ENCODE measurements at places on chromosomes 13 and 19.

GRCh38 chr13:104318121-104318520, 1251.9 kb upstream of the SLC10A2 start:
- no peak for DNase-seq

DNA sequence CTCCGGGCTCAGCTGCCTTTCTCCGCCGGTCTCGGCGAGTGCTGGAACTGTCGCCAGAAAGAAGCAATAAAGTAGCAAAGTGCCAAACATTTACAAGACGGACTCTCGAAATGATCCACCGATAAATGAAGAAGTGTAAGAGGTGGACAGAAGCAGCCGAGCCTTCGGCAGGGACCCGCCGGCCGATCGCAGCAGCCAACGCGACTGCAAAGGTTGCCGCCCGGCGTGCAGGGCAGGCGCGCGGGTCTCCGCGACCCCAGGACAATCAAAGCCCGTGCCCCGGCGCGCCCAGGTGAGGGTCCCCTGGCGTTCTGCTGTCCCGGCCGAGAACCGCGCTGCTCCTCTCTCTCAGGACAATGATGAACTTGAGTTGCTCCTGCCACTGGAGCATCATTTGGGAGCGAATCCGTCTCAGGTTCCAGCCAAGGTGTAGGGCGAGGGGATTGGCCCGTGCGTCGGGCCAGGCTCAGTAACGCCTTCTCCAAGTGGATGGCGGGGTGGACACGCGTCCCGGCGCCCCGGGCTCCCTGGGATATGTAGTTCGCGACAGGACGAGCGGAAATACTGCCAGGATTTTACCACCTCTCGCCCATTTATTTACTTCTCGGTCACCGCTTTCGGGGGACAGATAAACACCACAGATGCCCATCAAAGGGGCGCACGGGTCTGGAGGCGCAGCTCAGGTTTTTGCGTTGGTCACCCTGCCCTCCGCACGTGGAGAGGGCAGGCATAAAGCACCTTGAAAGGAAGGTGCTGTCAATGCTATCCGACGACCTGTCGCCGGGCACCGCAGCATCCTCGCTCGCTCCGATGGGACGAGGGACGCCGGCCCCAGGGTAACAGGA, at the start of the genes BIVM and POGLUT2:
BIVM (plus strand) TSS at position 539 of the 845 bp plus-strand sequence. CDS start 8,149 bp downstream, outside the sequence.
POGLUT2 (minus strand) TSS at position 396 of the 845 bp plus-strand sequence; CDS start at position 90, 306 bp downstream.
- peak; percentile 84 for DNase-seq

DNA sequence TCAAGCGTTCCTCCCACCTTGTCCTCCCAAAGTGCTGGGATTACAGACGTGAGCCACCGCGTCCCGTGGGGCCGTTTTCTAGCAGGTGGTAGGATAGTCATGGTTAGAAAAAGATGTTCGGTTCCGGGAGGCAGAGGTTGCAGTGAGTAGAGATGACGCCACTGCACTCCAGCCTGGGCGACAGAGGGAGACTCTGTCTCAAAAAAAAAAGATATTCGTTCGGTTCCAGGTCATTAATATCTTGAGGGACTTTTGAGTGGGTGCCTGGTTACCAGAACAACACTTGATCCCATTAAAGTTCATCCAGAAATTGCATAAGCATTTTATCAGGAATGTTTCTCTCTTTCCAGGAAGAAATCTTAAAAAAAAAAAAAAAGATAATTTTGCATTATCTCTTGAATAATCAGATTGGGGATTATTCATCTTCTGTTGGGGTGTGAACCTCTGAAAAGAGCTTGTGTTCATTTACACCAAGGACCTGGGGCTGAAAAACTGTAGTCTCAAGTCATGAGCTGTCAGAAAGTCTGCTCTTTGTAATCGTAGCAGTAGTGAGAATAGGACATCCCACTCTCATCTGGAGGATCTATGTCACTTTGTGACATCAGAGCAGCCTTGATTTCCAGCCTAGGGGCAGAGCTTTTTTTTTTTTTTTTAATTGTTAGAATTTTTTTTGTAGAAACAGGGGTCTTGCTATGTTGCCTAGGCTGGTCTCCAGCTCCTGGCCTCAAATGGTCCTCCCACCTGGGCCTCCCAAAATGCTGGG, 1.0 kb upstream of the ETHE1 start:
- DNase-seq = peak; percentile 24

- DNase-seq = no peak
These were observed 628.5 kb upstream of the KLHL1 start for GRCh38 chr13:70736622-70737317.

- DNase-seq = no peak
These were observed 22.8 kb upstream of the ZBTB7A start for GRCh38 chr19:4089400-4089908.

Data from tibial nerve (tissue), 4 donors.